ENCODE measurements at places on chromosomes 11 and 22. TPM values are rescaled to one million over a fixed set of nuclear protein-coding genes. Genes with fewer than 3 reads are reported as not detected.

DNA sequence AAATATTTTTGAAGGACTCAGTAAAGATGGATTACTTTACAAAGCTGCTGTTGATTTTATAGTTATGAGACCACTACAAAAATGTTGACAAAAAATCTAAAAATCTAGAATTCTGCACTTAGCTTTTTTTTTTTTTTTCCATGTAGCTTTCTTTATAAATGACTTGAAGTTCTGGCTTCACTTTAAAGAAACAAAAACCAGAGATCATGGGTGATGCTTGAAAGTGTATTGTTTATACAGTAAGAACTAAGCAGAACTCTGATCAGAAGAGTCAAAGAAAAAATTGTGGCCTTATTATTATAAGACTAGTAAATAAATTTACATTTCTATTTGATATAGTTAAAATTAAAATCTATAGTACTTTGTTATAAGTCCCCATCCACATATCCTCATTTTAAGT lies 301.7 kb downstream of the BLID start:
- DNase-seq = no peak

Gene HSPB2
- polyA plus RNA-seq = 0.55 TPM

DNA sequence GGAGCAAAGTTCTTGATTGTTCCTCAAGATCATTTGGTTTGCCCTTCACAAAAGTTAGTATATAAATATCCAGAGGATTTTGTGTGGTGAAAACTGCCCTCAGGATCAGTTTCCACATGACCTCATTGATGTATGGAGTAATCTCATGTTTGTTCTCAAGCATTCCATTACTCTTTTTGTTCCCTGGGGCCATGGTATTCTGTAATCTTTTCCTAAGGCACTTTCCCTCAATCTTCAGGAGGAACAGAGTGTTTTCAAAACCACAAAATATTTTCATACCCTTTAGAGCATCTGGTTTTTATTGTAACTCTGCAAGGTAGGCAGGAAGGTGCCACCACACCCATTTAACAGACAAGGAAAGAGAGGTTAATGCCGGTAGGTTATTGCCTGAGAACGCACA lies 99.6 kb downstream of the FAM181B start:
- no peak for DNase-seq

- DNase-seq = peak; percentile 99
Measured at GRCh38 chr11:111735262-111736116, 30.7 kb downstream of the PPP2R1B start.

Gene CCDC87
- 0.19 TPM for polyA plus RNA-seq

Gene LARGE2
- 0.13 TPM for polyA plus RNA-seq

GRCh38 chr11:117483372-117483771 lies 155.7 kb downstream of the CEP164 start:
- DNase-seq = no peak

GRCh38 chr22:26474682-26475081 lies 8.9 kb downstream of the HPS4 start:
- DNase-seq = no peak

GRCh38 chr22:45817745-45818423 lies 146.2 kb downstream of the ATXN10 start:
- DNase-seq = no peak

Gene RIMBP3B
- polyA plus RNA-seq = 0.07 TPM

- no peak for DNase-seq
Measured at GRCh38 chr22:46452195-46453005, 85.0 kb downstream of the CELSR1 start.

Gene TMPRSS5
- polyA plus RNA-seq = 0.07 TPM

Gene SPTBN2
- 0.41 TPM for polyA plus RNA-seq

DNA sequence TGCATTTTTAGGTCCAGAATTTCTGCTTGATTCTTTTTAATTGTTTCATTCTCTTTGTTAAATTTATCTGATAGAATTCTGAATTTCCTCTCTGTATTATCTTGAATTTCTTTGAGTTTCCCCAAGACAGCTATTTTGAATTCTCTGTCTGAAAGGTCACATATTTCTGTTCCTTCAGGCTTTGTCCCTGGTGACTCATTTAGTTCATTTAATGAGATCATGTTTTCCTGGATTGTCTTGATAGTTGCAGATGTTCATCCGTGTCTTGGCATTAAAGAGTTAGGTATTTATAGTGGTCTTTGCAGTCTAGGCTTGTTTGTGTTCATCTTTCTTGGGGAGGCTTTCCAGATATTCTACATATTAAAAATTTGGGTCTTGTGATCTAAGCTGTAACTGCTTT lies 694.8 kb upstream of the CCDC179 start:
- DNase-seq = peak; percentile 76

Measured in IMR-90 (cell line).